ENCODE measurements at places on chromosomes 12 and 14. TPM values are rescaled to one million over a fixed set of nuclear protein-coding genes. Genes with fewer than 3 reads are reported as not detected.

The TRMT5 gene
- 9.8 TPM for total RNA-seq

The TPPP2 gene
- total RNA-seq = not detected

The GPD1 gene
- 1.2 TPM for total RNA-seq

The SMCO3 gene
- 29.1 TPM for total RNA-seq

The KRT2 gene
- total RNA-seq = not detected

Measured in placental epithelial cell (primary cell).